ENCODE measurements at places on chromosomes 11 and 22.

DNA sequence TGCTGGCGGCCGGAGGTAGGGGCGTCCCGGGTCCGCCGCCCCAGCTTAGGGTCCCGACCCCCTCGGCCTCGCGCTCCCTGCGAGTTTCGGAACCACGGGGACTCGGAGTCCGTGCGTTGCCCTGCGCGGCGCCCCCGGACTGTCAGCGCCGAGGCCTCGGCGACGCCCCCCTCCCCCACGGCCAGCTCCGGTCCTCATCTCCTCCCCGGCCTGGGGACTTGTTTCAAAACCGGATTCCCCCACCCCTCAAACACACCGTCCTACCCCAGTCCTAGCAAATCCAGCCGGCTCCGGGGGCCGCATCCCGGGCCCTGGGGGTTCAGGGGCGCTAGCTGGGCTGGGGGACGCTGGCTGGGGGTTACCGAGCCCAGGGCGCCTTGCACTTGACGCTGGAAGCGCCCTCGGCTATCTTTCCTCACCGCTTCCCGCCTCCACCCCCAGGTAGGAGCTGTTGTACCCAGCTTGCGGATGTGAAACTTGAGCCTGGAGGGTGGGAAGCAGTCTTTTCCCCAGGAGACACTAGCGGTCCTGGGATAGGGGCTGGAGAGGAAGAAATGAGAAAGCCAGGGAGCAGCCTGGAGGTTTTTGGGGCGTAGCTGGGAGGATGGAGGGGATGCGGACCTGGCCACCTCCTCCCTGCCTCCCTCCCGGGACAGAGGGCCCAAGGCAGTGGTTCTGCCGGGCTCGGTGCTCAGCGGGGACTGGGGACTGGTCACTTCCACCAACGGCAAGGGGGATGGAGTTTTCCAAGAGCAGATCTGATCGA is 550 bp downstream of the FBLN1 start:
- DNase-seq = no peak

DNA sequence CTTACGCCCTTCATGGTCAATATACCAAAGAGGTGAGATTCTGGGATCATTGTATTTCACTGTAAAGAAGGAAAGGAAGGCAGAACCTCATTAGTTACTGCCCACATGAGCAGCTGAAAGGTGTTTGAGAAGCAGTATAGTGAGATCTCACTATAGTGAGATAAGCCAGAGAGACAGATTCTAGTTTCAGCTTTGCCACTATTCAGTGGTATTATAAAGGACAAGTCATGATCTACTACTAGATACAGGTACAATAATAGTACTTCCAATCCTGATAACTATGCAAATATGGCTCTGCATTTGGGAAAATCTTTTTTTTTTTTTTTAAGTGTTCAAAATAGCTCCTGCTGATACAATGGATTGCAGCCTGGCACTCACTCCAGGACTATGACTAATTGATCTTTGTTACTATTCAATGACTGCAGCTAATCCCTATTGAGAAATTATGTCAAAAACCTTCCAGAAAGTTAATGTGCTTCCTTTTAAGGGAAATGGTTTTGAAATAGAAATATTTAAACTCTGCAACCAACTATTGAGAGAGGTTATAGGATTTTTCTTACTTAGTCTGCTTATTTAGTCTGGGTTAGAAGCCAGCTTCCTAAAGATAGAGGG is 8.3 kb upstream of the DLAT start:
- DNase-seq = no peak

- DNase-seq = no peak
Measured at GRCh38 chr22:49361164-49361563, 466.5 kb downstream of the BRD1 start.

GRCh38 chr11:84581083-84581482 is 1046.1 kb downstream of the DLG2 start:
- DNase-seq = no peak

GRCh38 chr22:50578776-50579310 is 616 bp upstream of the CPT1B start:
- DNase-seq = no peak

GRCh38 chr11:20203831-20204230 is 43.6 kb upstream of the DBX1 start:
- DNase-seq = no peak

- no peak for DNase-seq
Measured at GRCh38 chr11:107042748-107043147, 24.5 kb upstream of the GUCY1A2 start.

DNA sequence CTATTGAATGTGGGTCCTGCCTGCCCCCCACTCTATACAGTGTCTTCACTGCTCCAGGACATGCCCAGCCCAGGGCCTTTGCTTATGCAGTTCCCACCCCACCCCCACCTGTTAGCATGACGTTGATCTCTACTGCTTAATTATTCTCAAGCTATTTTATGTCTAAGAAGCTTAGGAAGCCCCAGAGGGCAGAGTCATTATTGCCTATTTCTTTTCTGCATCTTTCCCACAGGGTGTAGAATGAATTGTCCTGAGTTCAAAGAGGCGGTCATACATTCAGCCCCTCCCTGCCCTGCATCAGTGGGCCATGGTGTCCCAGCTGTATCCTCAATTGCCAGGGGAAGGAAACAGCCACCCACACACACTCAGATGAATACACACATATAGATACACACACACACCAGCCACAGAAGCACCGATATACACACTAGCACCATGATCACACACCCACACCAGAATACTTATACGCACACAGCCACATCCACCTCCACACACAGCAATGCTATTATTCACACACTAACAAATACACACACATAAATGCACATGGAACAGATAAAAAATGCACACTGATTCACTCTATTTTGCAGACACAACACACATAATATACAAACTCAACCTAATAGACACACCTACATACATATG is 1.5 kb downstream of the PDE2A start:
- DNase-seq = no peak

DNA sequence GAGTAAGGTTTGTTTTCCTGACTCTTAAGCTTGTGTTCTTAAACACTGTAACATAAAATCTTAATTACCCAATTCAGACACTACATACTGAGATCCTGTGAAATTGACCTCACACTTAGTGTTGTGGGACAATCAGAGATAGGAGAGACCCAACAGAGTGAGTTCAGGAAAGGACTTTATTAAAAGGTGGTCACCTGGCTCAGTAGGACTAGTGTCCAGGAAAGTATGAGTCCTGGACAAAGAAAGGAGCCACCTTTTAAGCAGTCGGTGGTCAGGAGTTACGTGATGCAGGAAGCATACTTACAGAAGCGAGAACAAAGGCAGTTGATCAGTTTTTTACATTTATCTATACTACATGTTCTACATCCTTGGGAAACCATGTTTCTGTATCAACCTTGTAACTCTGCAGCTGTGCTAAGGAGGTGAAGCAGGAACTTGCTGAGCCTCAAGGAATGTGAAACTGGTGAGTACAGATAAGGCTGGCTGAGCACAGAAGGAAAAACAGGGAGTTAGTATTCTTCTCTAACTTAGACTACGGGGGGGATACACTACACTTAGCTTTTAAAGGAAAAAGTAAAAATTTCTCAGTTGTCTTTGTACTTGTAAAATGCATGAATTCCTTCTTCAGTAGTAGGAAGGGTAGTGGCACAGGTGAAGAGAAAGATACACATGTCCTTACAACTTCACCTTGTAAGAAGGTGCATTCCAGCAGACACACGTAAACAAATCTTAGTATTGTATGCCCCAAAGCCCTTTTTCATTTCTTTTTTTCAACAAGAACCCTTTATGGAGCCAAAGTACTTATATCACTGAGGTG is 15.1 kb downstream of the OR51E1 start:
- DNase-seq = no peak

- no peak for DNase-seq
Measured at GRCh38 chr11:46414879-46415278, 23.3 kb upstream of the CHRM4 start.

- DNase-seq = peak; percentile 34
Measured at GRCh38 chr22:26586556-26587325, 3.2 kb downstream of the TPST2 start.

GRCh38 chr11:46242952-46243795 is 34.3 kb upstream of the CREB3L1 start:
- peak; percentile 76 for DNase-seq

DNA sequence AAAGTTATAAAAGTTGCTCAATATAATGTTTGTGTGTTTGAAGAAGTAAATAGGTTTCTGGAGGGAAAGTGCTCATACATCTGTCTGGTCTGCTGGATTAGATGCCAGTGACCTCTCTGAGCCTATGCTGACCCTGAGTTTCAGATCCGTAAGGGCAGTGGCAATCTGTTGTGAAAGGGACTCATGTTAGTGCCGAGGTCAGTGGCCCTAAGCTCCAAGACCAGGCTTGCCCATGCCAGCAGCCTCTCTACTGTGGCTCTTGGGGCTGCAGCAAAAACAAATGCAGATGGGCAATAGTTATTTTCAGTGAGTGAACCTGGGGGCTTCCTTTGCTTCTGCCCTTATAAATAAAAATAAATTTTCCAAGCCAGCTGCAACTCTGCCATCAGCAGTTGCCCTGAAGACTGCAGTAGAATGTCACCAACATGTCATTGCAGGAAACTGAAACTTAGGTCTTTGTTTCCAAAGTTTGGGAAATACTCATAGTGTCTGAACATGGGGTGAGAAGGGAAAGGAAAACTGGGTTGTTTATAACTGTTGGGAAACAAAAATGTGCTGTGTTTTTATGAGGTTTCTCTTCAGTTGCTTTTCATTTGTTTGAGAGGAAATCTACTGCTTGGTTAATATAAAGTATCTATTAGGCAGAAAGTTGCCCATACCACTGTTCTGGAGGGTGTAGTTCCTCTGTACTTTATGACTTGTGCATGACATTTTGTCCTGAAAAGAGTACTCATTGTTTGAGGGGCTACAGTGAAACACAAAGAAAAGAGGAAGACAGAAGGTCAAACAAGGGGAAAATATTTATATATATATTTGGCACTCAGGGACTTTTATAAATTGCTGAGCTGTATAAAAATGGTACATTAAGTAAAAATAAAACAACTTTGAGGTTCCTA is 9.5 kb upstream of the MS4A4E start:
- DNase-seq = no peak

GRCh38 chr11:65505466-65506289 is 6.8 kb downstream of the MALAT1 start:
- no peak for DNase-seq

DNA sequence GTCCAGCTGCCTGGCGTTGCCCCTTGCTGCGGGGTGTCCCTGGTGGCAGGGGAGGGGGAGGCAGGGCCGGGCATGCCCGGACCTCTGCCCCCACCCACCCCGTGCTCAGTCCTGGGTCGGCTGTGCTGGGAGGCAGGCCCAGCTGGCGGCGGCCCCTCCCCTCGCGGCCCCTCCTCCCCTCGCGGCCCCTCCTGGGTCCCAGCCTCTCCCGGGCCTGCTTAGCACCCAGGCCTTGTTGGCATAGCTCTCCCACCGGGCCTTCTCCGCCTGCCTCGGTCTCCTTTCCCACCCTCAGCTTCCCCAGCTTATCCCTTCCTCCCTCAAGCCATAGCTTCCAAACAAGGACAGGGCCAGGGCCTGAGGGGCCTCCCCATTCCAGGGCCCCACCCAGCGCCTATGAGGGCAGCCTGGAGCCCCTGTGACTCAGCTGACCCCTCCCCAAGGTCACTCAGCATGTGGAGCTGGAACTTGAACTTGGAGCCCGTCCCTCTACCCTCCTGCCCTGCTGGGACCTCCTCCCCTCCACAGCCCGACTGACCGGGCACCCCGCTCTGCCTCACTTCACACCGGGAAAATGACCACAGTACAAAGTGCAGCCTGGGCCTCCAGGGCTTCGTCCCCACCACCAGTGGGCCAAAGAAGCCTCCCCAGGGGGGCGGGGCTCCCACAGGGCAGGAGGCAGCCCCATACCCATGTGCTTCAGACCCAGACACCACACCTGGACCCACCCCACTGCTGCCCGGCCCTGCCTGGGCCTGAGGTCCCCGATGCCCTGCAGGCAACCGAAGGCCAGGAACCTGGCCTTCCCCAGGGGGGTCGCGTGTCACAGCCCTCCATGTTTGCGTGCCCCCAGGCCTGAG is 1.2 kb downstream of the EPS8L2 start:
- DNase-seq = no peak

DNA sequence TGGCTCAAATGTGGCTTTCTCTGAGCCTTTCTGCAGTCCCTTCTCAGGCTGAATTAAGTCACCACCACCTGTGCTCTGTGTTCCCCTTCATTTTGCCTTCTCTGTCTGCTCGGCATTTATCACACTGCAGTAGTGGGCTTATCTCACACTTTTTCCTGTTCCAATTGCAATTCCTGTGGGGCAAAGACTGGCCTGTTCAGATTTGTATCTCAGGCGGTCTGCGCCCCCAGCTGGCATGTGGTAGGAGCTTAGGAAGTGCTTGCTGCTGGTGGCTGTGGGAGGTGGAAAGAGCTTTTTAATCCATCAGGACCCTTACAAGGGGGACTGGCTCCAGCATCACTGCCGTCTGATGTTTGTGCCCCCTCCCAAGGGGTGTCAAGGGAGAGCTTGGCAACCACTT is 21.2 kb downstream of the BMAL1 start:
- no peak for DNase-seq

DNA sequence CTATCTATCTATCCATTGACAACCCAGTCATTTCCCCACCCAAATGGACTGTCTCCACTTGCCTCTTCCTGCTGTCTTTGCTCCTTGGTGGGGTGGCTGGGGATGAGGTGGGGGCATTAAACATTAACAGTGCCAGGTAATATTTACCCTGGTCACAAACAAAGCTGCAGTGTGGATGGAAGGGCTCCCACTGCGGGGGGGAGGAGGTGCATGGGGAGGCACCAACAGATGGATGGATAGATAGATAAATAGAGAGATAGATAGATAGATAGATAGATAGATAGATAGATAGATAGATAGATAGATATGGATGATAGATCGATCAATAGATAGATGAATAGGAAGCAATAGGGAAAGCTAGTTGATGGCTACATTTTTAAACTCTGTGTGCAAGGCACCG is 2.3 kb upstream of the FXYD2 start:
- DNase-seq = no peak

- DNase-seq = no peak
Measured at GRCh38 chr11:115767047-115767802, 263.0 kb upstream of the CADM1 start.

GRCh38 chr11:117191680-117192400 is 7.3 kb upstream of the TAGLN start:
- DNase-seq = no peak

DNA sequence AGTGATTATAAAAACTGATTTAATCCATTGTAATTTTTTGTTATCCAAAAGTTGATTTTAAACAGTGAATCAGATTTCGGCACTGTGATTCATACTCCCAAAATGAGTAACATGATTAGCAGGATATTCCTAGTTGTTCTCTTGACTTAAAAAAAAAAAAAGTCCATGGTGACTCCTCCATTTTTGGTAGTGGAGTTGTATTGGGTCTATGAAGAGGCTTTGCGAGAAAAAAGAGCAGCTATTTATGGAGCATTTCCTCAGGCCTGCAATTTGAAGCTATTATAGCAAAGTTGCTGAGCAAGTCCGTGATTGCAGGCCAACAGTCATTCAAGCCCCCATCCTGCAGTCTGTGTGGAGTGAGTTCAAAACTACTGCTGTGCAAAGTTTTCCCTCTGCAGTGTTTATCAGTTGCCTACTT is 28.8 kb downstream of the YAP1 start:
- DNase-seq = no peak

- no peak for DNase-seq
Measured at GRCh38 chr11:120174866-120175265, 36.0 kb upstream of the OAF start.

- peak; percentile 94 for DNase-seq
Measured at GRCh38 chr11:85823816-85824215, 12.9 kb upstream of the SYTL2 start.

GRCh38 chr11:115699733-115700132 is 195.5 kb upstream of the CADM1 start:
- no peak for DNase-seq

- no peak for DNase-seq
Measured at GRCh38 chr11:12598330-12599256, 75.6 kb upstream of the TEAD1 start.

GRCh38 chr11:75477614-75477935 is 44.6 kb upstream of the KLHL35 start:
- no peak for DNase-seq

Measured in CD4-positive, alpha-beta T cell (primary cell).